ENCODE measurements at places on chromosomes 7 and 10.

GRCh38 chr7:114919587-114919986 is 2.3 kb upstream of the MDFIC start:
- no peak for DNase-seq

DNA sequence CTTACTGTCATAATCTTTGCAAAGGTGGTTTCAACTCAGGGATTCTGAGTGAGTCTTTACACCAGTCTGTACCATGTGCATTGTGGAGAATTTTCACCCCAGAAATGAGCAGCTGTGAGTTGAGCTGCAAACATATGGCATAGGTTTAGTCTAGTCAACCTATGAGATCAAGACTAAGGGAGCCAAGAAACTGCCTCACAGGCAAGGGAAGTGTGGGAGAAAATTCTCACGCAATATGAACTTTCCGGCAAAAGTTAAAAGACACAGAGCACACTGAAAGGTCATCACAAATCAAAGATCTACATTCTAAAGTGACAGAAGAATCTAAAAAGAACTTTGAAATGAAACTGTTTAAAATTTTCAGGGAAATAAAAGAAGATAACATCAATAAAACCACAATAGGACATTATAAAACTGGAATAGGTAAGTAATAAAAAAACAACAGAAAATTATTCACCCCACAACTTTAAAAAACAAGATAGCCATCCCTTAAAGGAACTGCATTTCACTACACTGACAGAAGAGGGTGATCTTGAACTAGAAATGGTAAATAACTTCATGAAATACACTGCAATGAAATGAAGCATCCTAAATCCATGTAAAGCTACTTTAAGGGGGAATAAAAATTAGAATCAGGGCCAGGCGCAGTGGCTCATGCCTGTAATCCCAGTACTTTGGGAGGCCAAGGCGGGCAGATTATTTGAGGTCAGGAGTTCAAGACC is 63.5 kb downstream of the LGI1 start:
- DNase-seq = no peak

DNA sequence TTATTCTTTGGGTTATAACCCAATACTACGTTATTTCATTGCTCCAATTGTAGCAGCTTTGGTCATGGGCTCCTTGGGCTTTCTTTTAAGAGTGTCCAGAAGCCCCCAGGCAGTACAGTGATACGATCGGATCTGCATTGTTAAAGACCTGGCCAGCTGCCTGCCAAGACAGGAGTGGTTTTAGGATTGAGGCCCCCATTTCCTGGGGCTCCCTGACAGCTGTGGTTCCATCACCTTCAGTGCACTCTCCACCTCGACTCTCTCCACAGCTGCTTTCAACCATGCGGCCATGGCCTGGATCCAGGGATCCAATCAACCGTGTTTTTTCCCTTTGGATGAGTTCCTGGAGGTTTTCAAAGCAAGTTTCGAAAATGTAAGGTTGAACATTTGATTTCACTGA is 123.4 kb upstream of the BTBD16 start:
- DNase-seq = no peak

DNA sequence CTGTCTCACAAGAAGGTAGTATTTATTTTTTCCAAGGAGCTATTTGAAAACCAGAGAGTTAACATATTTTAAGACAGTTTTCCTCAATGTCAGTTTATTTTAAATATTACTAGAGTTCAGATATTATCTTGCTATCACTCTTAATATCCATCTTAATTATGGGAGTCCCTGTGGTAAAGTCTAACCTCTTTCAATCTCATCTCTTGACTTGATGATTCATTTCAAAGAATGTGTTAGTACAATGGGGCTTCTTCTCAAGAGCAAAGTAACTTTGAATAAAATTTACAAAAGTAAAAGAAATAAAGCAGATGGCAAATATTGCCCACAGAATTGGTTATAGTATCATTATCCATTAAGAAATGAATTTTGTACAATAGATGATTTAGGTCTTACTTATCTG is 731.1 kb upstream of the C7orf33 start:
- DNase-seq = no peak

DNA sequence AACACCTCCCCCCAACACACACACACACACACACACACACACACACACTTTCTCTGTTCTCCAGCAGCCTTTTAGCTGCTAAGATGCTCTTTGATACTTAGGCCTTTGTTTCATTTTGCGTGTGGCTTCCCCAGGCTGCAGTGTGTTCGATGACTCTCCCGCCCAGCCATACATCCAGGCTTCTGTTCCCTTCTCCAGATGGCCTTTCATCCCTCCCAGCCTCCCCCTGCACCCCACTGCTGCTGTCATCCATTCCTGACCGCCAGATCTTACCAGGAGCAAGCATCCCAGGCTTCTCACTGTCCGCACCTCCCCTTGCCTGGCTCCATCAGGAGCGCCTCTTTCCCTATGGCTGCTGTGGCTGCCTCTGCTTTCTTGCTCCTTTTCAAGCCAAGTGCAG is 77.8 kb upstream of the PPIF start:
- no peak for DNase-seq

DNA sequence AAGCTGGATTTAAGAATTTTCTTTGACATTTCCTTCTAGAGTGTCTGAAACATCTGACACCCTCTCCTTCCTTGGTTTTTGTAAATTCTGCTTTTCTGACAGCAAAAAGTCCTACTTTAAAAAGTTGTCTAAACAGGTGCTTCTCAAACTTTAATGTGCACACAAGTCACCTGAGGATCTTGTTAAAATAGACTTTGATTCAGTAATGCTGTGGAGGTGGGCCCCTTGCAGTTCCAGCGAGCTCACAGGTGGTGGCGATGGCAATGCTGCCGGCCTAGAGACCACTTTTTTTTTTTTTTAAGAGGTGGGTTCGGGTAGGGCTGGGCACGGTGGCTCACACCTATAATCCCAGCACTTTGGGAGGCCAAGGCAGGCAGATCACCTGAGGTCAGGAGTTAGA is 77.1 kb downstream of the ABCC2 start:
- DNase-seq = no peak

DNA sequence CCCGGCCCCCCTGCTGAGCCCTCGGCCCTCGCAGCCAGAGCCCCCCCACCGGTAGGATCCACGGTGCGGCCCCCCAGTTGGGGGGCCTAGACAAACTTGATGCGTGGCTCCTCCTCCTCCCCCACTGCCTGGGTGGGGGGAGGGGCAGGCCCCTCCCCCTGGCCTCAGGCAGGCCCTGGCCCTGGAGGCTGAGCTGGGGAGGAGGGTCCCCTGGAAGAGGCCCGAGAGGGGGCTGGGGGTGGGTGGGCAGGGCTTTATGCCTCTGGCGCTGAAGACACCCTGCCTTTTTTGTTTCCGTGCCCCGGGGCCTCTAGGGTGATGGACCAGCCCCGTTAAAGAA is 3.7 kb downstream of the VPS37D start:
- DNase-seq = no peak

DNA sequence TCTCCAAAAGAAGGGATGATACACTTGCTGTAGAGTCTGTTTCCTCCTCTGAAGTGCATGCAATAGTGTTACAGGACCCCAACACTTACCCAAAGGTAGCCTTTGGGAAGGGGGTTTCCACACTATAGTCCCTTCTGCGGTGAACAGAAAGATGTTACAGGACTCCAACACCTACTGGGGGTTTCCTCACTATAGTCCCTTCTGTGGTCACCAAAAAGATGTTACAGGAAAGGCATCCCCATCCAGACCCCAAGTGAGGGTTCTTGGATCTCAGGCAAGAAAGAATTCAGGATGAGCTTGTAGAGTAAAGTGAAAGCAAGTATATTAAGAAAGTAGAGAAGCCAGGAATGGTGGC is 69.2 kb upstream of the PIK3CG start:
- no peak for DNase-seq

DNA sequence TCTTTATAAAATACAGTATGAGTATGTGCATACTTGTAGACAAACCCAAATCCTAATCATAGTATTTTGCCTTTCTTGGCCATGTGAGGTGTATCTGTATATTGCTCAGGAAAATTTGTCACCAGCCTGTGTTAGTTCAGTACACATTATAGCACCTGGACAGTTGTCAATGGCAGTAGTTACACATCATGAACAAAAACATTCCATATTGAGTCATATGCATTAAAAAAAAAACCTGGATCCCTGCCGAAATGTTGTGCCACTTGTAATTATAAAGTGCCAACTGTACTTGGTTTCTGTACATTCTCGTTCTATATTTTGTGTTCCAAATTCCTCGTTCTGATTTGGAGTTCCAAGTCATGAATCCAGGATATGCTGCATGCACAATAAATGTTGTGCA is 410.4 kb downstream of the INHBA start:
- DNase-seq = no peak

DNA sequence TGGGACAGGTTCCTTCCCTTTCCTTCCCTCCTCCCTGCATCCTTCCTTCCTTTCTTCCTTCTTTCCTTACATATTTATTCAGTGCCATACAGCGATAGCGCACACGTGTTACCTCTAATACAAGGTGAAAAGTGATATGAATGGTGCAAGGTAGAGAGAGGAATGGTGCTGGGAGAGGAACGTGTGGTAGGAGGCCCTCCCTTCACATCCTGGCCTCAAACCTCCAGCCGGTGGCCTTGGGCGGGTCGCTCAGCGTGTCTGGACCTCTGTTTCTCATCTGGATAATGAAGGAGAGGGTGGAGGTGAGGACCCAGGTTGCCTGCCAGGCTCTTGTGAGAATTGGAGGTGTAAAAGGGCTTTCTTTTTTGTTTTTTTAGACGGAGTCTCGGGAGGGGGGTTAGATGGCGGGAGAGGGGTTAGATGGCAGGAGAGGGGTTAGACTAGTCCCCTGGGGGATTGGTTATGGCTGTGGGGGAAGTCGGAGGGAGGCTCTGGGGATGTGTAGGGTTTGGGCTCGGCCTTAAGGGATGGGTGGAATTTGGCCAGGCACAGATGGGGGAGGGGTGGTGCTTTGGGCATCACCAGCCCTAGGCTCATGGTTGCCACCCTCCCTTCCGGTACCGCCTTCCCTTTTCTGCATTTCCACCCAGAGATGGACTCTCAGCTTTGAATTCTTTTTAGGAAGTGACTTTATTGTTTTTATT is 14.9 kb downstream of the CHST3 start:
- no peak for DNase-seq

DNA sequence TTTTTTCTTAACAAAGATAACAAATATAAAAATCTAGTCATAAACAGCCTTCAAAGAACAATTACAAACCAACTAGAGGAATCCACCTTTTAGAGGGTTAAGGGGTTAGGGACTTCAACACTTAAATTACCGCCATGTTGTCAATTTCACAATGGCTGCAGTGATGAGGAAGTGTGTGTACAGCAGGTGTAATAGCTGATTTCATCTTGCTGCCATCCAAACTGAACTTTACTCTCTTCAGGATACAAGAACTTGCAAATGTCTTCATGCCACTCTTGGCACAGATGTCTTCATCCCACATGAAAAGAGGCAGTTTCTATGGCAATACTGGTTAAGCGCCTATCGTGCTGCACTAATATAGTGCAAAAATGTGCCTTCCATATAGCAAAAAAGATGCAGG is 401.0 kb downstream of the PHF14 start:
- no peak for DNase-seq

DNA sequence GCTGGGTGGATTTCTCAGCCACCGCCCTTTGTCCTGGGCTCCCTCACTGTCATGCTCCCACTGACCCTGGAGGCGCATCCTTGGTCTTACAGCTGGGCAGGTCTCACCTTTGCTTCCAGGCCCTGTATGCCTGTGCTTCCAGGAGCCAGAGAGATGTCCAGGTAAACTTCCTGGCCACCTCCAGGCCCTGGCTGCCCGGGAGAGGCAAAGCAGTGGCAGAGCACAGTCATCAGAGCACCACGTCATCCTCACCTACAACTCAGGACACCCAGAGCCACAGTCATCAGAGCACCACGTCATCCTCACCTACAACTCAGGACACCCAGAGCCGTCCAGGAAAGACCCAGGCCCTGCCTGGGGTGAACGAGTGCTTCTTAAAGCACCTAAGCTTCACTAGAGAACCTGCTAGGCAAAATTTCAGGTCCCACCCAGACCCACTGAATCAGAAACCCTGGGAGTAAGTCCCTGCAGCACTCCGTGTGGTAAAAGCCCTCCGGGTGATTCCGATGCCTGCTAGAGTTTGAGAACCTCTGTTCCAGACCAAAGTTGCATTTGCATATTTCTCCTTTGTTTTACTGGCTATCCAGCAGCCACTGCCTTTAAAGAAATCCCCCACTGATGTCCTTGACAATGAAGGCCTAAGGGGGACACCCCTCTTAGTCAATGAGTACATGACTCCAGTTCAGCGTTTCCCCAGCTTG is 62.3 kb downstream of the DLG5 start:
- no peak for DNase-seq

DNA sequence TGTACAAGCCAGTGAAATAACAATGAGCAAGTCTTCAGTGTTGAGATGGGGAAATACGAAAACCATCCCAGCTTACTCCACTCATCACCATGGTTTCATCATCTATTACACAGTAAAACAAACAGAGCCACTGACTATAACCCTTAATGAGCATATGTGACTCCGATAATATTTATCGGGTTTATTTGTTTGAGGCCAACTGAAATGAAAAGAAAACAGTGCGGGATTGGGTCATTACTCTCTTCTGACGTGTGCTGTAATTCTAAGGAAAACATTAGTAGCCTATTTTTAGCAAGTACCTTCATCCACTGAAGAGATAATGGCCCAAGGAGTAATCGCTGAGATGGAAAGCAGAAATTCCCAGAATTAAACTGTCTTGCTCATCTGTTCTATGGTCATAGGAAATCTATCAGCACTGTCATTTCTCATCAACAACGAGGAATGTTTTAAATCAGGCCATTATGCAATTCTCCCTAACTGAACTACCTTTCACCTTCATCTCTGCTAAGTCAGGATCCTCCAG is 716.5 kb downstream of the INHBA start:
- DNase-seq = no peak

DNA sequence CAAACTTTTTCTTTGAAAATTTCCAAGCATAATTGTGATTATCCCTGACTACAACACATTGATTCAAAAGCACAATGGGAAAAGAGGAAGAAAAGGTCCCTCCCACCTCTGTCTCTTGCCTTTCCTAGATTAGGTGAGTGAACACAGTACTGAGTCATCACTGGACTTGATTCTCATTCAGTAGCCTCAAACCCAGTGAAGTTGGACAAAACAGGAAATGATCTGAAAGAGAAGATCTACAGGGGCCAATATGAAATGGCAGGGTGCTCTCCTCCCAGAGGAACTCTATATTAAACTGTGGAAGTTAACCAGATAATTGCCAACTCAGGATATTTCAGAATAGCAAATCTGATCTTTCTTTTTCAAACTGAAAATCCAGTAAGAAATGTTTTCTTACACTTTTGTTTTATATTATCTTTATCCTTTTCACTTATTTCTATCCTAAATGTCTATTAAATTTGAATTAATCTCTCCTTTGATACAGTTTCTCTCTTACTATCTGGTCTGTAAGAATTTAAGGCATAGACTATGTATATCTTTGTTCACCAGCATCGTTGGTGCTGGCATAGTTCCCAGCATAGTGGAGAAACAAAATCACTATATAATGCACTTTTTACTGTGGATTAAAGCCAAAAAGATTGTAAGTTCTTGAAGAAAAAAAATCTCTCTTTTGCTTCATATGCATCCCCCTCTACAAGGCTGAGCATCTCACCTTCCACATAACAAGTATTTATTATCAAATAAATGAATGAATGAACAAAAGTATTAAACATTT is 41.4 kb upstream of the IKZF1 start:
- DNase-seq = no peak

- DNase-seq = no peak
Measured at GRCh38 chr7:7210475-7211237, 28.3 kb downstream of the C1GALT1 start.

Measured in stimulated activated CD8-positive, alpha-beta memory T cell treated with anti-CD3 and anti-CD28 coated beads, Interleukin-7, amount 100 ng/mL, for 1 hour (primary cell).